Activated naive CD8-positive, alpha-beta T cell treated with anti-CD3 and anti-CD28 coated beads, Interleukin-2, amount 10 ng/mL, durations not matched to agents 7 days and 5 days (primary cell): ENCODE measurements at places on chromosomes 1 and 21. TPM values are rescaled to one million over a fixed set of nuclear protein-coding genes. Genes with fewer than 3 reads are reported as not detected.

DNA sequence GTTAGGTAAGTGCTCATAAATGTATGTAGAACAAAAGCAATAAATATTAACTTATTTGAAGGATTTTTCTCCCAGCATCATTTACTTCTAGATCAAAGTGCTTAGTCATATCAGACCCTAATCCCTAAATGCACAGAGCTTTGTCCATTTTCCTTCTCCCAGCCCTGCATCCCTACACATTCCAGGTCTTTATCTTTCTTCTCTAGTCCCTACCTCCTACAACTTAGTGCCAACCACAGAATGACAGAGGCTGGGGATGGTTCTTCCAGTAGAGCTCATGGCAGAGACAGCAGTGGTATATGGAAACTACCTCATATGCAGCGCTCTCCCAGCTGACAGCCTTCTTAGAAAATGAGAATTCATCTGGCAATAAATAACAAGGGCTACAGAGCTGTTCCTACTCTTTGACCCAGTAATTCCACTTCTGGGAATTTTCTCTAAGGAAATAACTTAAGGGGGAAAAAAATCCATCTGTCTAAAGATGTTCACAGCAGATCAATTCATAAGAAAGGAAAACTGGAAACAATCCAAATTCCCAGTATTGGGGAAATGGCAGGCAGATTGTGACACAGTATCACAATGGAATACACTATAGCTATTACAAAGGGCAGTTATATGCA is 62.9 kb upstream of the ROR1 start:
- DNase-seq = no peak
- H3K27ac ChIP-seq = no peak overlapping the region
- no peaks in the 10 kb centered on the region for H3K36me3 ChIP-seq
- H3K4me3 ChIP-seq = no peak overlapping the region

GRCh38 chr21:45893740-45894449 is 87.7 kb upstream of the COL6A1 start:
- H3K4me1 ChIP-seq = peaks cover 5% of the 10 kb centered on the region
- H3K27ac ChIP-seq = no peak overlapping the region
- H3K4me3 ChIP-seq = no peak overlapping the region
- H3K36me3 ChIP-seq = no peaks in the 10 kb centered on the region
- DNase-seq = no peak
- H3K27me3 ChIP-seq = peaks cover 5% of the 10 kb centered on the region

- DNase-seq = no peak
- H3K4me1 ChIP-seq = peaks cover 73% of the 10 kb centered on the region
- H3K4me3 ChIP-seq = peak overlapping the region; percentile 78
- peaks cover 1% of the 10 kb centered on the region for H3K36me3 ChIP-seq
- H3K27ac ChIP-seq = peak overlapping the region; percentile 93
- no peaks in the 10 kb centered on the region for H3K27me3 ChIP-seq
These were observed 234.6 kb upstream of the IRF2BP2 start for GRCh38 chr1:234844479-234845031.

DNA sequence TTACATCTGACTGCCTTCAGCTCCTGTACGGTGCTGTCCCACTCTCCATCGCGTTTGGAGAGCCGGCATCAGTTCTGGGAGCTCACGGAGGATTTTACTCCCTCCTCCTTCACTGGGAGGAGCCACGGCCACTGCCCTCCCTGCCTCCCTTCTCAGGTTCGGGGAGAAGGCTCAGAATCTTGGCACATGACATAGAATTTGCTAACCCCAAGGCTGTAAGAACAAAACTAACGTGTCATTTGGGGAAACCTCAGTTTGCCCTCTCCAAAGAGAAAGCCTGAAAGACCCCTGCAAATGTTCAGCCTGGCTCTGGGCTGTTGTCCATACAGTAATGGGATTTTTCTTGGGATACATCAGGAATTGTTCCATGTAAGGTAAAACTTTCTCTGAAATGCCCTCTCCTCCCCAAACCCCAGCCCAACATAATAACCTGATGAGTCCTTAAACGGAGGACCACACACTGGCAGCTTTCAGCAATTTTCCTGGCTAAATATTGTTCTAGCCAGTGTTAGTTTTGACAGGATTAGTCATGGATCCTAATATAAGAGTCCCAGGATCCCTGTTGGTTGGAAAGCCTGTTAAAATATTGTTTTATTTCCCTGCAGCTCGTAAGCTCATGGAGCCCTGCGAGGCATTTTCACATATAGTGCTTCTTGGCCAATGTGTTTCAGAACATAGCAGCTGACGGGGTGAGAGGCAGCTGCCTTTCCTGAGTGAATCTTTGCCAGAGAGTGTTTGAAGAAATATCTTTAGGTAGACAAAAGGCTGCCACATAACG is 98.8 kb downstream of the RHOU start:
- peaks cover 34% of the 10 kb centered on the region for H3K4me1 ChIP-seq
- H3K4me3 ChIP-seq = no peak overlapping the region
- peaks cover 2% of the 10 kb centered on the region for H3K36me3 ChIP-seq
- DNase-seq = no peak
- peaks cover 10% of the 10 kb centered on the region for H3K27me3 ChIP-seq

The WNT9A gene
- 0.08 TPM for total RNA-seq

- H3K36me3 ChIP-seq = no peaks in the 10 kb centered on the region
- no peaks in the 10 kb centered on the region for H3K4me1 ChIP-seq
These were observed 391.0 kb downstream of the USH2A start for GRCh38 chr1:216032284-216032683.

DNA sequence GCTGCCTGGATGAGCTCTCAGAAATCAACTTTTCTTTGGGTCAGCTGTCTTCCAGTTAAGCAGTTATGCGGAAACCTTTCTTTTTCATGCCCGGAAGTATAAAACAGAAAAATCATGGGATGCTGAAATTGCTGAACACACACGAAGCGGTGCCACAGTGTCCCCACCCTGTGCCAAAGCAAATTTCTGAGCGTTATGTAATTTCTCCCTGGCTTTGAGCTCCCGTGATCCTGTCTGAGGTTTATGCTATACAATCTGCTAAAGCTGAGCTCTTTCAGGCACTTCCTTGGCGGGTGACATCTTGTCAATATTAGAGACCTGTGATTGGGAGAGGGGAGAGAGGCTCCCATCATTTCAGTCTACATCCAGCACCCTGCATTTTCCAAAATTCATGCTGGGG is 201.7 kb downstream of the ROR1 start:
- no peaks in the 10 kb centered on the region for H3K4me1 ChIP-seq
- DNase-seq = no peak
- no peak overlapping the region for H3K4me3 ChIP-seq
- H3K27ac ChIP-seq = no peak overlapping the region
- H3K27me3 ChIP-seq = no peaks in the 10 kb centered on the region

The FNDC10 gene
- total RNA-seq = 4.6 TPM

- no peak overlapping the region for H3K27ac ChIP-seq
- DNase-seq = no peak
- H3K36me3 ChIP-seq = peaks cover 44% of the 10 kb centered on the region
These were observed 173.2 kb downstream of the COP1 start for GRCh38 chr1:176033881-176034280.

The CYP4Z1 gene
- total RNA-seq = not detected

The PAFAH2 gene
- total RNA-seq = 13.5 TPM

DNA sequence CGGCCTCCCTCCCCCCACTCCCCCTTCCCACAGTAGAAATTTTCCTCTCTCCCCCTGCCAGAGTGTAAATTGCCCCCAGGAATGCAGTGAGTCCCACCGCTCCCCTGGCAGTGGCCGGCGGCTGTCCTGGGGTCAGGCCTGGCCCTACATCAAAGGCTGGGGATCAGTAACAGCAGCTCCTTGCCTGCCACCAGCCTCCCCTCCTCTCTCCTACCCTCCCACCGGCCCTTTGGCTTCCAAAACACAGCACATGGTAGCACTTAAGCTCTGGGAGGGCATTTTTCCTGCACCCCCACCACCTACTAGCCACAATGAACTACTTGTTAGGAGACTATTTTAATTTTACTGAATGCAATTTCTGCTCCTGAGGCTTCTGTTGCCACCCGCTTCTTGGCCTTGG is 9.0 kb upstream of the COL8A2 start:
- peak overlapping the region; percentile 43 for H3K27ac ChIP-seq
- peaks cover 7% of the 10 kb centered on the region for H3K4me1 ChIP-seq
- H3K4me3 ChIP-seq = no peak overlapping the region
- DNase-seq = no peak

The UMODL1 gene
- 0.30 TPM for total RNA-seq

- peaks cover 4% of the 10 kb centered on the region for H3K36me3 ChIP-seq
- peaks cover 7% of the 10 kb centered on the region for H3K27me3 ChIP-seq
These were observed 67.5 kb downstream of the DNTTIP2 start for GRCh38 chr1:93811326-93812065.

DNA sequence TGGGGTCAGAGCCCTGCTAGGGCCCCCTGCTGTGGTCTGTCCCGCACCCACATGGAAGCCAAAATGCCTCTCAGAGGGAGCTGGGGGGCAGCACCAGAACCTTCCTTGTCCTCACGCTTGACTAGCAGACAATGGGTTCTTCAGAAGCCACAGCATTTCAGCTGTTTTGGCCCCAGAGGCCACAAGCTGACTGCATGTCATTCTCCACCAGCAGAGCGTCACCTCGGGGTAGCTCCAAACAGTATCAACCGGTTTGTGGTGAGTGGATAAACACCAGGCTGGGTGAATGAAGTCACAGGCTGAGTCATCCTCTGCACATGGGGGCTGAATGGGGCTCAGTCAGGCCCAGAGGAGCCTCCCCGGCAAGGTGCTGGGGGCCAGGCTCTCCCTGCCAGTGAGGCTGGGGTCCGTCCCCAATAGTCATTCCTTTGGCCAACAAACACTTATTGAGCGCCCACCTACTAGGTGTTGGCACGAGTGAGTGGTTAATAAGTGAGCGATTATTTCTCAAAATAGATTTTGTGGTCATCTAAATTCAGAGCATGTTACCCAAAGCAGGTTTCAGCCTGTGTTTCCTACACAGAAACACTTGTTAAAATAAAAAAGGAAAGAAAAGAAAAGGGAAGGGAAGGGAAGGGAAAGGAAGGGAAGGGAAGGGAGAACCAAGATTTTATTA is 9.1 kb downstream of the OLIG1 start:
- peaks cover 48% of the 10 kb centered on the region for H3K27me3 ChIP-seq
- H3K4me3 ChIP-seq = no peak overlapping the region
- no peaks in the 10 kb centered on the region for H3K36me3 ChIP-seq

- peaks cover 2% of the 10 kb centered on the region for H3K27me3 ChIP-seq
- peaks cover 2% of the 10 kb centered on the region for H3K4me1 ChIP-seq
- no peaks in the 10 kb centered on the region for H3K36me3 ChIP-seq
- DNase-seq = no peak
These were observed 54.5 kb downstream of the IRF2BP2 start for GRCh38 chr1:234555390-234556024.

GRCh38 chr1:10960411-10961299 is 51.8 kb upstream of the TARDBP start:
- no peaks in the 10 kb centered on the region for H3K36me3 ChIP-seq
- peaks cover 18% of the 10 kb centered on the region for H3K4me1 ChIP-seq
- H3K27me3 ChIP-seq = peaks cover 41% of the 10 kb centered on the region
- H3K4me3 ChIP-seq = no peak overlapping the region
- peak; percentile 85 for DNase-seq
- H3K27ac ChIP-seq = no peak overlapping the region
